Glomerular endothelial cell (primary cell): ENCODE measurements at places on chromosomes 2 and 18. TPM values are rescaled to one million over a fixed set of nuclear protein-coding genes. Genes with fewer than 3 reads are reported as not detected.

GRCh38 chr18:26304511-26304910 lies 78.3 kb downstream of the TAF4B start:
- no peak for DNase-seq

Gene SLC23A3
- 1.3 TPM in 1 of 2 replicates, not detected in the other for total RNA-seq

DNA sequence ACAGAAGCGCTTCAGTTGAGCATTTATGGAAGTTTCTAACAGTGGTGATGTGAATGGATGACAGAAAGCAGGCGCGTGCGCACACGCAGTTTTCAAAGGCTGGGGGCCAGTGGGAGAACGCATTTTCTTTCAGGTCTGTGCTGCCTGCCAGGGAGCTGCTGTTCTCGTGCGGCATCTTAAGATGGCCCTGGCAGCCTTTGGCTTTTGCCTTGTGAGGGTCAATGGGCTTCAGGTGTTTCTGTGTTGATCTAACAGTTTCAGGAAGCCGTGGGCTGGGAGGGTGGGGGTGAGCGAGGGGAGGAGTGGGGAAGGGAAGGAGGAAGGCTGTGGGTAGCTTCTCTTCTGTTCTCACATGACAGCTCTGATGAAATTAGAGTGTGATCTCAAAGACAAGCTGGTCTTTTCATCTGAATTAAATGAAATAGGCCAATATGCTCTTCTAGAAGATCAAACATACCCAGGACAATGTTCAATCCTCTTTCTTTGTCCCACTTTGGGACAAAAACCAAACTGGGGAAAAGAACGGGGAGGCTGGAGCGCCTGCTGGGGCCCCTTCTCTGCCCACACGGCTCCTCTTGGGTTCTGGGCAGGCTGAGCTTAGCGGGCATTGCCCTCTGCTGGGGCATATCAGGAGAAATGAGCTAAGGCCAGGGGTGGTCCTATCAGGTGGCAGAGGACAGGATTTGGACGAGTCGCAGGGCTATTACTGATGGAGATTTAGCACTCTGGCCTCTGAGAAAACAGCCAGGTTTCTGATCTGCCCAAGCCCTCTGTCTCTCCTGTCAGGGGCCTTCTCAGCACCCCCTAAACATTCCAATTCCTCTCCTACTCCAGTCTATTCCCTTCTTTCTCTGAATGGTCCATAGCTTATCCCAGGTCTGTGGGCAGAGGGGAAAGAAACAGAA lies 126.2 kb upstream of the LGALSL start:
- DNase-seq, result no peak

DNA sequence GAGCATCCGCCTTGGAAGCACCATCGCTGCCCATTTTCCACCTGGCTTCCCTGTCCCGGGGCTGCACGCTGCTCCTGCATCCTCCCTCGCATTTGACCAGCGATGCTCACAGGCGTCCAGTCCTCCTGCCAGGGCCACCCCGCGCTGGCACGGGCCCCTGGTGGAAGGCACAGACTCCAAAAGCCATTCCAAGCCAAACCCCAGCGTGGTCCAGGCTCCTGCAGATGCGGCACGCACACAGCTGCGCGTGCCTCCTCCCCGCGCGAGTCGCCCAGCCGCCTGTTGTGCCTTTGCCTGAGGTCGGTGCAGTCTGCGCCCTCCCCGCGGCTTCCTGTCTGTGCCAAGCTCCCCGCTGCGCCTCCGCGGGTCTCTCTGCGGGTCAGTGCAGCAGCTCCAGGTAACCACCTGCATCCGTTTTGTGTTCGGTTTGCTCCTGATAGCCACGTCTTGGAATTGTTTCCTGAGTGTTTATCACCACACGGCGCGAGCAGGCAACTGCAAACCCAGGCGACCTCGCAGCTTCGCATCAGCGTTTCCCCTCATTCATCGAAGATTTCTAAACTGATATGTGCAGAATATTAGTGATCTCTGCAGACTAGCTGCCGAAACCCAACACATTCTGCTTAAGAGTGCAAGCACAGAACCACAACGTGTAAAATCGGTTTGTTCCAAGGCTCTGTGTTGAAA lies 65.2 kb upstream of the SALL3 start:
- DNase-seq, result no peak

DNA sequence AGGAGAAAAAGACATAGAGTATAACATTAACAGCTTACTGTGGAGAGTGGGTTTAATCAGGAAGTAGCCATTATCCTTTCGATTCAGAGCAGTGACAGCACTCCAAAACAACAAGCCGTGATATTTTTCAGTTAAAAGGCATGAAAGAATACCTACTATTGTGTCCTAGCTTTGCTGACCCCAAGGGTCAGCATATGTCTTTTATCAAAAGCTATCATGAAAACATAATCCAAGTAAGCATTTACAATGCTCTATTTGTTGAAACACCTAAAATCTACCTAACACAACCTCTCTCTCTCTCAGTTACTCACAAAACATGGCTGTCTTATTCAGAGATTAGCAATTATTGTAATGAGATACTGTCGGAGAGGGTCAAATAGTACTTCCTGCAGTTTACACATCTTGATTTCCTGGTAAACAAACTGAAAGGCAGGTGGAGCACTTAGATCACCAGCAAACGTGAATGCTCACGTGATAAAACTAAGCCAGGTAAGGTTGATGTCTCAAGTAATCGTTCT lies 100.0 kb downstream of the BAZ2B start:
- DNase-seq, result no peak

Gene CCDC195
- not detected in 2 replicates for total RNA-seq

Gene SP140
- 0.10 TPM in 1 of 2 replicates, not detected in the other for total RNA-seq

GRCh38 chr2:86305195-86305914 lies 32.1 kb downstream of the REEP1 start:
- no peak for DNase-seq
